ENCODE measurements at places on chromosomes 1 and 21.
A peak's percentile ranks its signal among the peaks of the same experiment; 100 is the strongest.

DNA sequence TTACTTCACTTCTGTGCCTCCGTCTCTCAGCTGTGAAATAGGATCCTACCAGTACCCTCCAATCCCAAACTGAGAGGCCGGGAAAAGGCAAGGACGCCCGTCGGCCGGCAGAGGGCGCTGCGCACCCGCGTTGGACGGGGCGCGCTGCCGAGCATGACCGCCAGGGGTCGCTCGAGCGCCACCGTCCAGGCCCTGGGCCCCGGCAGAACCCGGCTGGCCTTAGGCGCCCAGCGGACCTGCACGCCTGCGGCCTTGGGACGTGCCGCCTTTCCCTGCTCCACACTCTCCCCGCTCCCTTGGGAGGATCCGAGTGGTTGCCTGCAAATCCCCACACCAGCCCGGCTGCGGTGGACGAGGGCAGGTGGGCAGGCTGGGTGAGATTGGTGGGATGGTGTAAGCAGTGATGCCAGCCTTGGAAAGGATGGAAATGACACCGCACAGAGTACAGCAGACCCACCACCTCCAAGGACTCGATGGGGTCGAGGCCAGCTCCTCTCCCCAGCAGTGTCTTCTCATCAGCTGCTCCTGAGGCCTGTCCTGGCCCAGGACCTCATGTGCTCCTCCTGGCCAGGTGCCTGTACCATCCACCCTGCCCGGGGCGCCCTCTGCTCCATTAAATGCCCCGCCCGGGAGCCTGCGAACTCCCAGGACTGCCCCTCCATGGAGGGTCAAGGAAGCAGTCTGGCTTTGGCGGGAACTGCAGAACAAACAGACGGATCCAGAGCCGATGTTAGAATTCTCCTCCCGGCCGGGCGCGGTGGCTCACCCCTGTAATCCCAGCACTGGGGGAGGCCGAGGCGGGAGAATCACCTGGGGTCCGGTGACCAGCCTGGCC, 47.4 kb upstream of the LBR start:
- peak; percentile 69 for DNase-seq

DNA sequence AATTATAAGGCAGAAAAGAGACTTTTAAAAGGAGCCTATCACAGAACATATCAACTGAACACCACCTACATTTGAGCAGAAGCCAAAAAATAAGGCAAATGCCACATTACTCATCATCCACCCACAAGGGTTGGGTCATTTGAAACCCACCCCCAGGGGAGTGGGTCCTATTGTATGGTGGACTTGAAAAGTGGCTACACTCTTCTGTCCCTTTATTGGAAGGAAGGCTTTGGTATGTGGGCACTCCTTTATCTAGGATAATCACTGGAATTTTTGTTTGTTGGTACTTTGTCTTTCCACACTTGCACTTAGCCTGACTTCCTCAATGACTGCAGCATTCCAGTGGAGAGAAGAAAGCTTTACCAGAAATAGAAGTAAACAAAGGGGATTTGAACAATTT, 157.2 kb upstream of the COL11A1 start:
- no peak for DNase-seq

DNA sequence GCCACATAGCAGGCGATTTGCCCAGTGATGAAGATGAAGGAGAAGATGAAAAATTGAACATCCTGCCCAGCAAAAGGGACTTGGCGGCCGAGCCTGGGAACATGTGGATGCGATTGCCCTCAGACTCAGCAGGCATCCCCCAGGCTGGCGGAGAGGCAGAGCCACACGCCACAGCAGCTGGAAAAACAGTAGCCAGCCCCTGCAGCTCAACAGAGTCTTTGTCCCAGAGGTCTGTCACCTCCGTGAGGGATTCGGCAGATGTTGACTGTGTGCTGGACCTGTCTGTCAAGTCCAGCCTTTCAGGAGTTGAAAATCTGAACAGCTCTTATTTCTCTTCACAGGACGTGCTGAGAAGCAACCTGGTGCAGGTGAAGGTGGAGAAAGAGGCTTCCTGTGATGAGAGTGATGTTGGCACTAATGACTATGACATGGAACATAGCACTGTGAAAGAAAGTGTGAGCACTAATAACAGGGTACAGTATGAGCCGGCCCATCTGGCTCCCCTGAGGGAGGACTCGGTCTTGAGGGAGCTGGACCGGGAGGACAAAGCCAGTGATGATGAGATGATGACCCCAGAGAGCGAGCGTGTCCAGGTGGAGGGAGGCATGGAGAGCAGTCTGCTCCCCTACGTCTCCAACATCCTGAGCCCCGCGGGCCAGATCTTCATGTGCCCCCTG, 3.3 kb downstream of the ZBTB18 start:
- DNase-seq, result no peak

DNA sequence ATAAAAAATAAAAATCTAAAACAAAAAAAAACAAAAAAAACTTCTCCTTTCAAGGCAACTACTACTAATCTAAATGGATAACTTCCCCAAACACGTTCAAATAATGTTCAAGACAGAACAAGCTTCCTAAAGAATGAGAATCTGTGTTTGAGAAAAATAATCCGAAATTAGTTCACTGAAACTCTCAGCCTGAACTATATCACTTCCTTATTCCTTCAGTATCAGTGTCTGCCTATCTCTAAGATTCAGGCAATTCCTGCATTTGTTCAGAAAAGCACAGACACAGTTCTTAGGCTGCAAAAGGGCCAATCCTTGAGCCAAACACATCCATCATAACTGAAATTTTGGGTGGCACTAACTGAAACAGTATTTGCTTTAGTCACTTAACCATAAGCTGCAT, 22.4 kb downstream of the DSTYK start:
- no peak for DNase-seq

DNA sequence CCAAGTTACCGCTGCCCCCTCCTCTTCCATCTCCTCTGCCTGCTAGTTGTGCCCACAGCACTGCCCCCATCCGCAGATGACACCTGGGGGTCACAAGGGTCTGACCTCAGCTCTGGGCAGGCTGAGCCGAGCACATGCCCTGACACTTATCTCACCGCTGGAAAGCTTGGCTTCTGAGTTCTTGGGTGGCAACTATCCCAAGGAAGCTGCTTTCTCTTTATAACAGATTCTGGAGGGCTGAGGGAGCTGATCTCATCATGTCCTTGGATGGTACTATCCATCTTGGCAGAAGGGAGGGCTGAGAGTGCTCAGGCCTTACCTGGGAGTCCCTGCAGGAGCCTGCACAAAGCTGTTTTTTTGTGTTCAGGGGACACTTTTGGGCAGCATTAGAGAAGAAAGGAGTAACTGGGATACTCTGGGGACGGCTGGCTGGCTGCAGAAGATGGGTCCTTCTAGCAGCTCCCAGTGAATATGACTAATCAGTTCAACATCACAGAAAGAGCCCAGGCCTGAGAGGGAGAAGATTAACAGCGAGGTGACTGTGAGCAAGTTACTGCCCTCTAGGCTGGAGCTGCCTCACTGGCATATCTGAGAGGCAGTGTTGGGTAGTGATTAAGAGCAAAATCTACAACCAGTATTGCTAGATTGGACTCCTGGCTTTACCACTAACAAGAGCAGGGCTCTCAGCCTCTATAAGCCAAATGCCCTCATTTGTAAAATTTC, 71.6 kb downstream of the PLXNA2 start:
- no peak for DNase-seq

DNA sequence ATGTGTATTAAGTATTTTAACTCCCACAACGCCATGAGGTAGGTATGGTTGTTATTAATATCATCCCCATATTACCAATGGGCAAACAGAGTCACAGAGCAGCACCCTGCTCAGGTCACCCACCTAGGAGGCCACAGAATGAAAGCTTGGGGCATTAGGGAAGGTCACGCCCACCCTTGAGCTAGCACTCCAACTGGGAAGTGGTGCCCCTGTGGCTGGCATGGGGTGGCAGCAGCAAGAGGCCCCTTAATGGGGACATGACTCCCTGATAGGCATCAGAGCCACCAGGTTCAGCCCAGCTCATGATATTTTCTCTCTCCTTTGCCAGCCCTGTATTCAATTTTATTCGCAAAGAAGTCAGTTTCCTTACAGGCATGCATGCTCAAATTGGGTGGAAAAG, 90.6 kb downstream of the DMRTB1 start:
- DNase-seq, result no peak

All from stimulated activated CD4-positive, alpha-beta T cell treated with anti-CD3 and anti-CD28 coated beads, Interleukin-4, amount 100 ng/mL, for 4 hours (primary cell).